ENCODE measurements at places on chromosomes 5 and 9.

DNA sequence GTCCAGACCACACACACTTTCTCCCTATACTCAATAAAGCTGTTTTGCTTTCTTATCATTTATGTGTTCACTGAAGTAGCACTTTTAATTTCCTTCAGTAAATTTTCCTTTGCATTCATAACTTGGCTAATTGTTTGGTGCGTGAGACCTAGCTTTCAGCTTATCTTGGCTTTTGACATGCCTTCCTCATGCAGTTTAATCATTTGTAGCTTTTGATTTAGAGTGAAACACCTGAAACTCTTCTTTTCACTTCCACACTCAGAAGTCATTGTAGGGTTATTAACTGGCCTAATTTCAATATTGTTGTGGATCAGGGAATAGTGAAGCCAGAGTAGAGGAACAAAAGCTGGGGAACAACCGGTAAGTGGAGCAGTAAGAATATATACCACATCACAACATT, 114.7 kb downstream of the ST8SIA4 start:
- no peak for DNase-seq

DNA sequence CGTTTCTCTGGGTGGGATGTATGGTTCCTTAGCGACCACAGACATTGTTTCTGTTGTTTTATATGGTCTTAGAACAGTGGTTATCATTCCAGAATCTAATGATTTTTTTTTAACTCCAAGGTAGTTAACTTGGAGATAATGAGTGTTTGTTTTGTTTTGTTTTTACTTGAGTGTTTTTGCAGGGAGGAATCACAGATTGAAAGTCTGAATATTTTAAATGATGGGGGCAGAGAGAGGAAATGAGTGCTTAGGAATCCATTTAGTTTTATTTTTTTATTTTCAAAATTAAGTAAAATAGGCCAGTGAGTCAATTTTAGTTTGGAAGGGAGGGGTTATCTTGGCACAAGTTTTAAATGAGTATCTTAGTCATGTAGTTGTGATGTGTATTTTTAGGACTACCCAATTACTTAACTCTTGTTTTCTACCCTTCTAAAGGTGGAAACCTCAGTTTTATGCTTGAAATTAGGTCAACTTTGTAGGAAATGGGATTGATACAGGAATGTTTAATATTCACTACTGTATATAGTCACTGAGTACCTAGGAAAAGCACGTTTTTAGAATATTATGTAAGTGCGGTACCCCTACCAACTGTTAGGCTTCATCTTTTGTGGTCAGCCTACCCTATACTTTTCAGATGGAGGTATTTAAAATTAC, 2.0 kb downstream of the UBE2R2 start:
- DNase-seq: peak; percentile 28

DNA sequence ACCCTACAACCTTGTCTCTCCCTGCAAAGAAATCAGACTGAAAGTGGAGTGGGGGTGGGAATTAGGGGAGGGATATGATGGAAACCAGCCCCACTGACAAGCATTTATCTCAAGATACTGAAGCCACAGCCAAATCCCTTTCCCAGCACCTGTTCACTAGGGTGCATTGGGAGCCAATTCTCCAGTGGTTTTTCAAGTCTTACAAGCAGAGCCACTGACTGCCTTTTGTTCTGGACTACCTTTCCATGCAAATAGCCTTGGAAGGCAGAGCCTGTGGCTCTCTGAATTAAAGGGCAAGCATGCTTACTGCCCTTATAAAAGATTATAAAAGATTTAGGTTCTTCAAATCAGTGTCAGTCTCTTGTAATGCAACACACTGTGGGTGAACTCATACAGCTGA, 8.8 kb upstream of the GGTA1 start:
- no peak for DNase-seq

DNA sequence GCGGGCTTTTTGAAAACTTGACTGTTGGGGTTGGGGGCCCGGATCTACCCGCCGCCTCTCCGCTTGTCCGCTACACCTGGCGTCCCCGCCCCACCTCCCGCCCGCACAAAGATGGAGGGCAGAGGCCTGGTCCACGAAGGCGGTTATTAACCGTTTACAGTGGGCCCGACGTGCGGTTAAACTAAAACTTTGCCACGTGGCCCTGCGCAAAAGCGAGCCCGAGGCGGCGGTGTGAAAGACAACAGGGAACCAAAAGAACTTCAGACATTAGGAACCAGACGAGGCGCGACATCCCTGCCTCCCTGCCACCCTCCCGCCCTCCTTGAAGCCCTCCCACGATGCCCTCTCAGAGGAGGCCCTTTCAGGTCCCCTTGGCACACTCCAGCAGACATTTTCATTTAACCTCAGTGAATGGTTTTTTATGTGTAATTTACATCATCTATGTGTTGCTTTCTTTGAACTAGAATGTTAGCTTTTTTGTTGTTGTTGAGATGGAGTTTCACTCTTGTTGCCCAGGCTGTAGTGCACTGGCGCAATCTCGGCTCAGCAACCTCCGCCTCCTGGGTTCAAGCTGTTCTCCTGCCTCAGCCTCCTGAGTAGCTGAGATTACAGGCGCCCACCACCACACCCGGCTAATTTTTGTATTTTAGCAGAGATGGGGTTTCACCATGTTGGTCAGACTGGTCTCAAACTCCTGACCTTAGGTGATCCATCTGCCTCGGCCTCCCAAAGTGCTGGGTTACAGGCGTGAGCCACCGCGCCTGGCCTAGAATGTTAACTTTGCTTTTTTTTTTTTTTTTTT, 999 bp upstream of the HNRNPA0 start:
- DNase-seq: no peak

GRCh38 chr9:37976714-37977477, 73.0 kb upstream of the SLC25A51 start:
- peak; percentile 83 for DNase-seq

- DNase-seq: peak; percentile 13
Observed at GRCh38 chr5:41925555-41925951, 472 bp downstream of the FBXO4 start.

- peak; percentile 85 for DNase-seq
Observed at GRCh38 chr5:120304663-120305062, 159.4 kb upstream of the PRR16 start.

- DNase-seq: no peak
Observed at GRCh38 chr9:29220596-29221251, 1647.4 kb upstream of the C9orf72 start.

DNA sequence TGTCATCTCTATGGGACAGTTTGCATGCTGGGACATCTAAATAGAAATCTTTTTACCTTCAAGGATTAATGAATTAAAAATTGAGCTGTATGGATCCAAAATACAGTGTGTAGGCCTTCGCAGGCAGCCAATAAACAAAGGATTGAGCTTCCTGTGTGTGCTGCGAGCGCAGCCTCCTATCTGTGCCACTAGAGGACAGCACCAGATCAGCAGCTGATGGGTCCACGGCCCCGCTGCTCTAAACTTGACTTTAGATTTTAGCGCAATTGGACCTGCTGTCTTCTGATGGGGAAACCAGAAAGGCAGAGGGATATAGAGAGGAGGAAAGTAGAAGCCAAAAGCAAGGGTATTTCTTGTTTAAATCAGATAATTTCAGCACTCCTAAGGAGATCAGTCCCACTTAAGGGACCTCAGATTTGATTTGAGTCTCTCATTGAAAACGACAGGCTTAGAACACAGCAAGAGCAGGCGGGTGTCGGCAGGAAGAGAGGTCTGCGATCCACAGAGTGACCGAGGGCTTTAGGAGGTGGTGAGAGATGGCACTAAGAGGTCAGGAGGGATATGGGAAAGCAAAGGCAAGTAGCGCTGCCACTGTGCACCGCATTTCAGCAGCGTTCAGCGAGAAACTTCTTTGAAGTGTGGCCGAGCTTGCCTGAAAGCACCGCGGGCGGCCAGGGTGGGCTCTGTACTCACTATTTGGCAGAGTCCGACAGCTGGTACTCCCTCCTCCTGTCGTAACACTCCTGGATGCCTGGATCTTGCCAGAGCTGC, 214.3 kb downstream of the GNA14 start:
- peak; percentile 64 for DNase-seq

DNA sequence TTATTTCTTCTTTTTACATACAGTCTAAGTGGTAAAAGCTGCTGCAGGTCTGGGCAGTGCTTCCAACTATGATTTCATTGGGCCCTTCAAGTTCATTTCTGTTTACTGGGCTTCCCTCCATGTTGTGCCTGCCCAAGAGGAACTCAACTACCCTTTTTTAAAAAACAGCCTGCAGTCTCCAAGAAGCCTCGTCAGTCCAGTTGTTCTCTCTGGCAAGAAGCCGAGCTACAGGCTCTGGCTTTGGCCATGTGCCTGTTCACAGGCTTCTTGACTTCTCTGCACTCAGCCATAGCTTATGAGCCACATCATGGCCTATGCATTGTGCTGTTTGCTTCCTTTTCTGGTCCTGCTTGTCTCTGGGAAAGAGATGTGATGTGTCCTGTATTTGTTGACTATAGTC, 119.7 kb upstream of the PJA2 start:
- peak; percentile 6 for DNase-seq

DNA sequence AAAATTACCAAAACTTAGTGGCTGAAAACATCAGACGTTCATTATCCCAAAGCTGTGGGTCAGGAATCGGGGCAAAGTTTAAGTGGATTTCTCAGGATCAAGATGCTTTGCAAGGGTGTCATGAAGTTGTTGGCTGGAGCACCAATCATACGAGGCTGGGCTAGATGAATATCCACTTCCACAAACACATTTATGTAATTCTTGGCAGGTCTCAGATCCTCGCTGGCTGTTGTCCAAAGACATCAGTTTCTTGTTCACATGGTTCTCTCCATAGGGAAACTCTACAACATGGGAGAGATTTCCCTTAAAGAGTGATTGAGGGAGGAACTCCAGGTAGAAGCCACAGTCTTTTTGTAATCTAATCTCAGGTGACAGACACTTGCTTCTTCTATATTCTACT, 20.2 kb upstream of the CCDC192 start:
- peak; percentile 16 for DNase-seq

DNA sequence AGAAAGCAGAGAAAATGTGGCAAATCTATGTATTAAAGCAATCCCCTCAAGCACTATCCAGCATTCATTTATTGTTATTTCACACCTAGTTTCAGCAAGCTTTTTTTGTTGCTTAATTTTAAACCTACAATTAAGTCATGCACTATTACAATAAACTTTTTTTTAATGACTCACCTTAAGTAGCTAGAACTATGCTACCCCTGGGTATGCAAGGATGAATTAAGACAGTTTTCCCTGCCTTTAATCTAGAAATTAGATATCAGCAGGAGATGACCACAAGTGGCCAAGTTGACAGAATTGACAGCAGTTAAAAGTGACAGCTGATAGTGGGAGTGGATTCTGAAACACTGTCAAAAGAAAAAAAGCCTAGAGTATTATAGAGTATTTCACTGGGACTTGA, 20.0 kb downstream of the ITGA1 start:
- DNase-seq: no peak

All from foreskin fibroblast (primary cell).